EL (cell line): ENCODE measurements at places on chromosomes 7 and 10.
A peak's percentile ranks its signal among the peaks of the same experiment; 100 is the strongest.

DNA sequence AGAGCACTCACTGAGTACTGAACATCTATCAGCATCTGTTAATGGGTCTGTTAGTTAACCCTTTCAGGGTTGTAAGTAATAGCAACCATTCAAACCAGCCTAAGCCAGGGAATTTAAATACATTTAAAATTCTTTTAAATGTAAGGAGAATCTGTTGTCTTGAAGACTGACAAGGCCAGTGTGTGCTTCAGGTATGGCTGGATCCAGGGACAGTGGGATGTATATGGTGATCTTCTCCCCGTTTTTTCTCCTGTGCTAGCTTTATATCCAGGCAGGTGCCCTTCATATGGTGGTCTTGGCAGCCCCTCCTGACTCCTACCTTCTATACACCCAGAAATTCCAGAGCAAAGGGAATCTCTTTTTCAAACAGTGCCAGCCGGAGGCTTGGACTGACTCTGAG lies 46.6 kb upstream of the DAGLB start:
- no peak for DNase-seq

DNA sequence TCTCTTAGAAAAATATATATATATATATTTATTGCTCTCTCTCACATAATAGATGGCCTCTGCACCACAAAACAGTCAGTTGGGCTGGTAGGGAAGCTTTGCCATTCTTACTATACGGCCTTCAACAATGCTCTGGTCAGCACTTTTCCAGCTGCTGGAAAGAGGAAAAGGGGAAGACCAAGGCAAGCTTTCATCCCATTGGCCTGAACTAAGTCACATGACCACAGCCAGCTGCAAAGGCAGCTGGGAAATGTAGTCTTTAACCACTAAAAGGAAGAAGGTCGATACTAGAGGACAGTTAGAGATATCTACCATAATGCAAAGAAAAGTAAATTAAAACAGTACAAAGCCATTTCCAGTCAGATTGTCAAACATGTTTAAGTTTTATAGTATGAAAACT lies 58.4 kb upstream of the MACROH2A2 start:
- DNase-seq = peak; percentile 48

- DNase-seq = peak; percentile 94
Measured at GRCh38 chr10:17504547-17505245, 50.3 kb upstream of the ST8SIA6 start.

GRCh38 chr10:132360766-132361447 lies 28.9 kb downstream of the LRRC27 start:
- DNase-seq = no peak

- DNase-seq = no peak
Measured at GRCh38 chr10:3429676-3430075, 257.1 kb upstream of the PITRM1 start.

DNA sequence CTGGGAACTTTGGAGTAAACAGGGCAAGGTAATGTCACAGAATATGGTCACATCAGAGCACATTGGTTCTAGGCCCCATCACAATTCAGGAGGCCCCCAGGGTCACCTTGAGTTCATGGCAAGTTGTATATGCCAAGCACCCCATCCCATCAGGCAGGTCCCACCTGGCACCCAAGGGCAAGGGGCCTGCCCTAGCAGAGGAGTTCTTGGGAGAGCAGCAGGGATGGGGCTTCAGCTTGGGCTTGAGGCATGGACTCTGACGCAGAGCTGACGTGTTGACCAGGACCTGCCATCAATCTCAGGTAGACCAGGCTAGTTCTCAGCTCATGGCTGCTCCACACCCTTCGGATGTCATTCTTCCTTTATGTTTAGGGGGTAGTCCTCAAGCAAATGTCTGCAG lies 20.9 kb downstream of the PLAC9 start:
- no peak for DNase-seq

- DNase-seq = peak; percentile 2
Measured at GRCh38 chr10:60123668-60124067, 217.3 kb upstream of the CCDC6 start.

DNA sequence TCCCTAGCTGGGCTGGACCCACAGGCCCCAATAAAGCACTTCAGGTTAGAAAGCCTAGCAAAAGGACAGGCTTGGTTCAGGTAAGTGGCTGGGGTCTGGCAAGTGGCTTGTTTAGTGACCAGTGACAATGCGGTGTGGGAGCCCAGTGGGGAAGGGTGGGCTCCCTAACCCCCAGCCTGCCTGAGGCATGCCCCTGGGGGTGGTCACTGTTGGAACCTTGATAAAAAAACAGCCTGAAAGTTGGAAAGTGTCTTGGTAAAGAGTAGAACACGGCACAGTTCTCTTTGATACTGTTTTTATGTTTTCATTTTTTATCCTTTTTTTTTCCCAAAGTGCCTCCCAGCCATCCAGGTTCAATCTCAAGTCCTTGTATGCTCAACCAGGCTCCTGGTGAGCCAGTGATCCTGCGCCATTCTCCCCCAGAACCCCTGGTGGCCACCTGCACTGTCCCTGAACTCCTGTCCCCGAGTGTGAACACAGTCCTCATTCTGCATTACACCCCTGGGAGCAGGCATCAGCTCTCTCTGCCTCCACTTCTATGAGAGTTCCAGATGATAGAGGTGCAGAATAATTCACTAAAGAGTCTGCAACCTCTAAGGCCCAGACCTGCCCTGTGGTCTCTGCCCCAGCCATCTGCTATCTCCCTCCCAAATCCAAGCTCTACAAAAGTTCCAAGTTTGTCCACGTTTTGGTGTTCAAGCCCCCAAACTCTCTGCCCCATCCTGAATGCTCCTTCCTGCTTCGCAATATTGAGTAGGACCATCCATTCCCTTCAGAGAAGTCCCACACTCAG lies 15.0 kb upstream of the CXCL12 start:
- no peak for DNase-seq

- DNase-seq = no peak
Measured at GRCh38 chr10:80700760-80701444, 163.2 kb downstream of the SH2D4B start.

GRCh38 chr10:73449113-73449512 lies 15.8 kb upstream of the MSS51 start:
- no peak for DNase-seq

DNA sequence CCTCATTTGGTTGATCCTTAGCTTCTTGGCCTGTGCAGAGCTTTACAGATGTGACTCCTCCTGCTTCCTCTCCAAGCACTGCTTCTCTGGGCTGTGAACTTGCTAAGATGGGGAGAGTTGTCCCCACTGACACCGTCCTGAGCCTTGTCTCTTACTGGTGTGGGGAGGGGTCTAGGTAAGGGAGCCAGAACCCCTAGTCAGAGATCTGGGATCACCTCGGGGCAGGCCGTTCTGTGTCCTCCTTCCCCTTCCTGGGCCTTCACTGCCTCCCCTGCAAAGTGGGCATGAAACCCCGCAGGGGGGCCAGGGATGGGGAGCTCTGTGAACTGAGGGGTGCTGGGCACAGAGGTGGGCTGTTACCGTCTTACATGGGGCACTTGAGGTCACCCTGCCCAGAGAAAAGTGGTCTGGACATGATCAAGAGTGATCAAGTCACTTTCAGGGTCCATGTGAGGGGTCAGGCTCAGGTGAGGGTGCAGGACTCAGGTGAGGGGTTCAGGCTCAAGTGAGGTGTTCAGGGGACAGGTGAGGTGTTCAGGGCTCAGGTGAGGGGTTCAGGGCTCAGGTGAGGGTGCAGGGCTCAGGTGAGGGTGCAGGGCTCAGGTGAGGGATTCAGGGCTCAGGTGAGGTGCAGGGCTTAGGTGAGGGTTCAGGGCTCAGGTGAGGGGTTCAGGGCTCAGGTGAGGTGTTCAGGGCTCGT lies 86.2 kb downstream of the ADCY1 start:
- no peak for DNase-seq

DNA sequence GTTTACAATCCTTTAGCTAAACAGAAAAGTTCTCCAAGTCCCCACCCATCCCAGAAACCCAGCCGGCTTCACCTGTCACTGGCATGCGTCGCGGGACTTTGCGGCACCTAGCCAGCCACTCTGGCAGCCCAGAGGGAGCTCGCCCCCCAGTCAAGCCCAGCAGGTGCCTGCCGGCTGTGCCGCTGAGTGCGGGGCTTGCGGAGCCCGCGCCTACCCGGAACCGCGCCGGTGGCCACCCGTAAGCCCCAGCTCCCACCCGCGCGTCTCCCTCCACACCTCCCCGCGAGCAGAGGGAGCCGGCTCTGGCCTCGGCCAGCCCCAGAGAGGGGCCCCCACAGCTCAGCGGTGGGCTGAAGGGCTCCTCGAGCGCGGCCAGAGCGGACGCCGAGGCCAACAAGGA lies 446.1 kb downstream of the GRM8 start:
- no peak for DNase-seq

DNA sequence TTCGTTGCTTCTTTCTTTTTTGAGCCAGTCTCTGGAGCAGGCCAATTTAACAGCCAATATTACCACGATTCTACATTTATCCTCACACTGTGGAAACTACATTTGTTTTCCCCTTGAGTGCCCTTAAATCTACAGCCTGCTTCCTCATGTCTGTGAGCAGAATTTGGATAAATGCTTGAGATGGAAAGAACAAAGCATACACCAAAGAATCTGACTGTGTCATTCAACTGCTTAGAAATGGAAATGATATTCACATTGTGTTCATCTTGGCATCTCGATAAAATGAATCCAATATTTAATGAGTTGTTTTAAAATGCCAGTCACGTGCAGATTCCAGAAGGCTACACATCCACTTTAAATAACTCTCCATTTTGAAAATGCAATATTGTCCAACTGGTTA lies 41.0 kb upstream of the GSDME start:
- no peak for DNase-seq

DNA sequence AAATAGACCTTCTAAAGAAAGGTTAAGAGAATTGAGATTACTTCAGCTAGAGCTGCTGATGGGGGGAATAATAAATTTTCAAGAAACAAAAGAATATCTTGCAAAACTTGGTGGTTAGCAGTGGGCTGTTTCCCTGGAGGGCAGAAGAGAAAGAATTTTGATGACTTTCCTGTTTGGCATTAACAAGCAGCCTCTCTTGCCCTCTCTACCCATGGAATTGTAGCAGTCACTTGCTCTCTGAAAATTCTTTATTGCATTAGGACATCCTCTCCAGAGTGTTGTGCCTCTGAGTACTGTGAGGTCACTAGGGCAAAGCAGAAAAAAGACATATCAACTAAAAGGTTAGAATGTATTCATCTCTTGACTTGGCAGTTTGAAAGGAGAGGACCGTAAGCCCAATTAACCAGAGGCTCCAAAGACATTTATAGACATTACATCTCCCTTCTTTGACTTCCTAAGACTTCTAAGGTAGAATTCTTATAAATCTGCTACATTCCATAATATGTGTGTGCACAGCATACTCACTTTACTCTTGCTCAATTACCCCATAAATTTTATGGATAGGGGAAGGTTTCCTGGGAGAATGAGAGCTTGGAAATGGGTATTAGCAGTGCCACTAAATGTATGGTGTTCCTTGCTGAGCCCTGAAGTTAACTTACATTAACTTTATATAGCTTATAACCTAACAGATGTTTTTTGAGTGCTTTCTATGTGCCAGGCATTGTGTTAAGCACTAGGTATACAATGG lies 215.3 kb downstream of the KIF20B start:
- DNase-seq = peak; percentile 77

GRCh38 chr10:129662426-129662825 lies 195.4 kb downstream of the MGMT start:
- no peak for DNase-seq

- no peak for DNase-seq
Measured at GRCh38 chr7:77548206-77548605, 11.1 kb downstream of the PTPN12 start.

GRCh38 chr7:143341842-143342241 lies 20.7 kb downstream of the FAM131B start:
- no peak for DNase-seq

DNA sequence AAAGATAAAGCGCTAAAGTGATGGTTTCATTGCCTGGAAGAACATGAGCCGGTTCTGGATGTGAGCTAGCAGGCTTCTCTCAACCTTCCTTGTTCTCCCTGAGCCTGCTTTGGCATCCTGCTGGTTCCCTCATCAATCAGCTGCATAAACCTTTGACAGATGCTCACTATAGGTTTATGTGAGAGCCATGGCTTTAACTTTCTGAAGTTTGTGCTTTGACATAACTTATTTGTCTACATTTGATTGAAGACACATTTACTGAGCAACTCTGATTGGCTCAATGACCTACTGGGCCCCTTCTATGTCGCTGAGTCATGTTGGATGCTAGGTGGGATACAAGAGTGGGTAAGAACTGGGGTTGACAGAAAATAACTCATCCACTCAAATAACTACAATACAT lies 192.0 kb downstream of the ADAM12 start:
- DNase-seq = no peak

DNA sequence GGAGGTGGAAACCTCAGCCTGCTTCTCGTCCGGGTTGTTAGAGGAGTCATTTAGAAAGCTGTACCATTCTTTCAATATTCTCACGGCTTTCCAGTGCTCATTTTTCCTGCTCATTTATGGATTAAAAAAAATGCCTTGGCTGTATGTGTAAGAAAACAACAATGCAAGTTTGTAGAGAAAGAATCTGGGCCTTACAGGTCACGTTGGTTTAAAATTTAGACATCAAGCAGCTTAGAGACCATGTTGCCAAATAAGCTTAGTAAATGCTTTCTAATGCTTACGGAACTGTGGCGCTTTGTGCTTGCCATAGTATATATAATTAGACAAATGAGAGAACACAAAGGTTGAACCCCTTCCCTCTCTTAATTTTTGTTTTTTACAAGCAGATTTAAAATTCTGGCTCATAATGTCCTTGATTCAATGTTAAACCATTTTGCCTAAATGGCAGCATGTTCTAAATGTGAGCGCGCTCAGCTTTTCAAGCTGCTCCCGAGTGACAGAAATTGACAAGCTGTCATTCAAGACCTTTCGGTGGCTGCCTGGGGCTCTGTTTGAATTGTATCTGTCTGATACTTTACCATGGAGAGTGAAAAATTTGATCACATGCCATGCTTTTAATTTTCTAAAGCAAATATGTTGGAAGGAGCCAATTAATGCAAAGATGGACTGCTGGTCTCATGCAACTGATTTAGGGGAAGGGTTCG lies 1.1 kb downstream of the ARMS2 start:
- DNase-seq = no peak

DNA sequence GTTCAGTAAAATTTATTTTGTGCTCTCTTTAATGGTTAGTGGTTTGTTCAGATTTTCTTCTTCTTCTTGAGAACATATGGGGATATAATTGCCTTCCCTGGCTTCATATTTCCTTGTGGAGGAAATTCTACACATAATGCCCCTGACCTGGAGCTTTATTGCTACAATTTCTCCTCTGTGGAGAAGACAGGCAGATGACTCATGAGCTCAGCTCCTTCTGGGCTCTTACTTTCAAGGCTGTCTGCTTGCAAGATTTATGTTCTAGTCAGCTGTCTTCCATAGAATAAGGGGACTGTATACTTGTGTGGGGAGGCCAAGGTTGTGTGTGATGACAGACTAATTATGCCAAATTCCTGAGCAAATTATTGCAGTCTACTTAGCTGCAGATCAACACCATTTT lies 1.6 kb downstream of the LRRD1 start:
- DNase-seq = peak; percentile 41

DNA sequence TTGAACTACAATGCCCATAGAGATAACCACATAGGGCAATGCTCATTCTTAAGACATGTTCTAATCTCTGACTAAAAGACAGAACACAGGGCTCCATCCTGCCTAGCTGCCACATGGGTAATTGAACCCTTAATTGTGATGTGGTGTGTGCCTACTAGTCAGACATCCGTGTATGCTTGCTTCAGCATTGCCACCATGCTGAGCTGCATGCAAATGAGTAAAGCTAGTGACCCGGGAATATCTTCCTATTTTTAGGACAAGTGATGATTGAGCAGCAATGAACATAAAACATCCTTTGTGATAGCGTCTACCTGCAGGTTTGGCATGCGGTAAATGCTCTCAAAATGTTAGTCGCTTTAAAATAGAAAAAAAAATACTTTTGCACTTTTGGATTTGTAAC lies 115.8 kb downstream of the MAGI2 start:
- no peak for DNase-seq

- no peak for DNase-seq
Measured at GRCh38 chr7:7054252-7054830, 128.0 kb upstream of the C1GALT1 start.
